ENCODE measurements at places on chromosomes 13 and 19.
A peak's percentile ranks its signal among the peaks of the same experiment; 100 is the strongest.

DNA sequence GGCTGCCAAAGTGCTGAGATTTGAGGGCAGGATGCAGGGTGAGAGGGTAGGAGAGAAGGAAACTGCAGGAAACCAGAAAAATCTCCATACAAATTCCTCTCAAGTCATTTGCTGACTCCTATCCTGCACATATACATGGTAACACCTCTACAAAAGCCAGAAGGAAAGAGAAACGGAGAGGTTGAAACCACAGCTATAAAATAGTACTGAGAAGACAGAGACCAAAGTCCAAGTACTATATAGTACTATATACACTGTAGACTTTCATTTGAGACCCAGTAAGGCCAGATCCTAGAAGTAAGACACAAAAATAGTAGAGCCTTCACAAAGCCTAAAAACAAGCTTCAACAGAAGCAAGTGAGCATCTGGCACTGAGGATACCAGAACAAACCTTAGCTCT, 103.1 kb downstream of the UGGT2 start:
- no peak for DNase-seq

GRCh38 chr13:23670793-23671192, 100.6 kb downstream of the TNFRSF19 start:
- no peak for DNase-seq

GRCh38 chr19:36771261-36772231, 1.1 kb downstream of the ZNF850 start:
- peak; percentile 4 for DNase-seq

- no peak for DNase-seq
Measured at GRCh38 chr13:113361406-113361805, 2.5 kb downstream of the GRTP1 start.

GRCh38 chr19:58001895-58002369, 688 bp downstream of the ZNF606 start:
- no peak for DNase-seq

- DNase-seq = no peak
Measured at GRCh38 chr13:44437356-44438233, 64.0 kb downstream of the SERP2 start.

DNA sequence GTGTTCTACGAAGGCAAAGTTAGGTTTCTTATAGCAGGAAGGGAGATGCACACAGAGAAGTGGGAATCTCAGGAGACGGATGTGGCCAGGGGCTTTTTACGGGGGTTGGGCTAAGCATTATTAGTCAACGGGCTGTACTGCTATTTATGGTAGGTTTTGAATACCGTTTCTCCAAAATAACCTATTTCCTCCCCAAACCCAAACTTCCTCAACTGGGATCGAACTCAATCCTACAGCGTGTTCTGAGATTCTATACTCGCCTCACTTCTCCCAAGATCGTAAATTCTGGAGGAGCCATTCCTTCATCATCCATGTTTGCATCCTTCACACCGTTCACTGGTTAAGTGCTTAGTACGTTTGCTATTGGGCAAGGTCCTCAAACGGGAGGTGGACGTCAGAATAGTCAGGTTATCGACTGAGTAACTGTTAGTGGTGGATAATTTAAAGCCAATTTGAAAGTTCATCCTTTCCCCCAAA, 1.2 kb upstream of the TRIM13 start:
- DNase-seq = no peak

- DNase-seq = peak; percentile 81
Measured at GRCh38 chr19:43780706-43781525, at the start of gene KCNN4. Gene KCNN4 (minus strand): TSS chr19:43780973. CDS start chr19:43780861, 112 bp downstream.

DNA sequence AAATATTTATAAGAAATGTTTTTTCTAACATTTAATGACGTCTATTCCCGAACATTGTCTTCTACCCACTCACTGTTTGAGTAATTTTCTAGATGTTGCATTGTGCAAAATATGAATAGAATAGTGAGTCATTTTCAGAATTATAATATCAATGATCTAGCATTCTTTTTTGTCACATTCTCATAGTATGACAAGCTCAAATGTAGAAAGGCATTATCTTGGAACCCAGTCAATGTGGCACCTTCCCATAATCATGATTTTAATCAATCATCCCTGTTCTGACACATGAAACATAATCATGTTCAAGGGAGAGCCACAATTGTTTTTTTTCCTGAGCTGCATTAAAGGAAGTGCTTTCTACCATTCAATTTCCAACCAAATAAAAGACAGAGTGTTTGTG, 265.8 kb downstream of the OXGR1 start:
- DNase-seq = no peak

DNA sequence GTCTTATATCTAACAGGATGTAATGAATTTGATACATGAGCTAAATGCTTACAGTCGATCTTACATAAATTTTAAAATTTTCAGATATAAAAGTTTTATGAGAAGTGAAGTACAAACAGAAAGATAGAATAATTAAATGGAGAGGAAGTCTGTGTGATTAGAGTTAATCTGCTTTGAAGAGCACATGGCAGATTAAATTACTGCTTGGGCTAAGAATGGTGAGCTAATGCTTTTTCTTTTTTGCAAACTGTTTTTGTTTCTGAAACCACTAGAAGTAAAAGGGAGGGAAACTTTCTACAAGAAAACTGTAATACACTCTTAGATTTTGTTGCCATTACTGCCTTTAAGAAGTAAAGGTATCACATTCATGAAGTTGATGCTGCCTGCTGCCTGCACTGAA, 96.3 kb upstream of the SPRY2 start:
- no peak for DNase-seq

GRCh38 chr19:41027273-41027967, 36.3 kb downstream of the CYP2B6 start:
- no peak for DNase-seq

DNA sequence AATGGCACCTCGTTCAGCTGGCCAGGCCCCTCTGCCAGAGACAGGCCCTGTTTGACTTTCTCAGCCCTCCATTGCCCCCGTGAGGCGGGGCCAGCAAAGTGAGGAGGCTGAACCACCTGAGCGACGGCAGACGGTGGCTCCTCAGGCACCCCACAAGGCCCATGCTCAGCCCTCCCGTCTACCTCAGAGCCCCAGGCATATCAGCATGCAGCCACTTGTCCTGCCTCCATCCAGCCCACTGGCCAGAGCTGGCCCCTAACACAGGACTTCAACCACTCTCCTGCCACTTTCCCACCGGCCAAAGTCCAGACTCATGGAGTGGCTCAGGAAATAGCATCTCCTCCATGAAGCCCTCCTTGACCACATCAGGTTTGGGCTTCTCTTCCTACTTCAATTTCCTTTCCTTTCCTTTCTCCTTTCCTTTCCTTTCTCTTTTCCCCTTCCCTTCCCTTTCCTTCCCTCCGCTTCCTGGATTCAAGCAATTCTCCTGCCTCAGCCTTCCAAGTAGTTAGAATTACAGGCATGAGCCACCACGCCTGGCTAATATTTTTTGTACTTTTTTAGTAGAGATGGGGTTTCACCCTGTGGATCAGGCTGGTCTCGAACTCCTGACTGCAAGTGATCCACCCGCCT, 9.3 kb downstream of the SLC7A10 start:
- DNase-seq = no peak
